ENCODE measurements at places on chromosomes 12 and 14.

- DNase-seq = no peak
Observed at GRCh38 chr12:4958697-4959375, 49.1 kb downstream of the KCNA1 start.

- peak; percentile 80 for DNase-seq
Observed at GRCh38 chr12:45290216-45290605, 74.3 kb downstream of the ANO6 start.

DNA sequence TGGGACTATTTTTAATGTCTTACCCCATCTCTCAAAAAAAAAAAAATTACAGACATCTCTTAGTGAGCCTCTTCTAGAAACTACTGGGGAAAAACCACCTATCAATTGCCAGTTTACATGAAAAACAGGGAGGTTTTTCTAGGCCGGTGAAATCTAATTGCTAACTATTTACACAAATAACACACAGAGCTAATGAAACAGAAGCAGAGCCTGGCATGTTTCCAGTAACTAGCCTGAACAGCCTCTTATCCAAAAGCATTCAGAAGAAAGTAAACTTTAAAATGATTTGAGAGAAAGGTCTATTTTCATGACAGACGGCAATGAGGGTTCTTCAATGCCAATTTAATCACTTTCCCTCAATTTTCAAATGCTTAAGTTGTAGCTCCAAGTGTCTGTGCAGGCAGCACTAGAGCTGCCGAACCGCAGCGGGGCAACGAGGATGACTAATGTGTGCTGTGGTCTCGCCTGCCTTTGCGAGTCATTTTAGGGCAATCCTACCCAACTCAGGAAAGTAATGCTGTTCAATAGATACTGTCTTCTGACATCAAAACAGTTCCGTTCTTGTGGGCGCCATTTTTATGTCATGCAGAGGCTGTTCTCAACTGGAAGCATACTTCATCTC, 84.6 kb downstream of the SETD3 start:
- peak; percentile 31 for DNase-seq

- peak; percentile 28 for DNase-seq
Observed at GRCh38 chr14:71103662-71104484, 196.6 kb downstream of the PCNX1 start.

DNA sequence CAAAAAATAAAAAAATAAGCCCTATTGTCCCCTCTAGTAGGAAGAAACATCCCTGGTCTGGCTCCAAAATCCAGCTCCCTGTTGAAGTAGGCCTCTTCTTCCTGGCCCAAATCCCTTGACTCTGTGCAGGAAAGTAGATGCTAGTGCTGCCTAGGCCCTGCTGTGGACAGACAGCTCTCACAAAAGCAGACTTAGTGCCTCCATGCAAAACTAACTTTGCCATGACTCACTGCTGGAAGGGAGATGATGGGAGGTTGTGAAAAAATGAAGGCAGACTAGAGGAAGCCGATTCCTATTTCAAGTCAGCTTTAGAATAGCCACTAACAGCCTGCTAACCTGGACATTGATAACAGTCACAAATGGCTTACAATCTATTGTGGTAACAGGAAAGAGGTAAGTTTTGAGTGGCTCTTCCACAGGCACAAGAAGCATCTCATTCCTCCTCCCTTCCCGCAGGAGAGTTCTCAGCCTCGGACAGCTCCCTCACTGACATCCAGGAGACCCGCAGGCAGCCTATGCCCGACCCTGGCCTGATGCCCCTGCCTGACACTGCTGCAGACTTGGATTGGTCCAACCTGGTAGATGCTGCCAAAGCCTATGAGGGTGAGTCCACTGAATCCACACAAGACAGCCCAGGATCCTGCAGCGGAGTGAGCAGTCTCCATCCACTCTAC, 198.9 kb upstream of the RGS6 start:
- peak; percentile 33 for DNase-seq

DNA sequence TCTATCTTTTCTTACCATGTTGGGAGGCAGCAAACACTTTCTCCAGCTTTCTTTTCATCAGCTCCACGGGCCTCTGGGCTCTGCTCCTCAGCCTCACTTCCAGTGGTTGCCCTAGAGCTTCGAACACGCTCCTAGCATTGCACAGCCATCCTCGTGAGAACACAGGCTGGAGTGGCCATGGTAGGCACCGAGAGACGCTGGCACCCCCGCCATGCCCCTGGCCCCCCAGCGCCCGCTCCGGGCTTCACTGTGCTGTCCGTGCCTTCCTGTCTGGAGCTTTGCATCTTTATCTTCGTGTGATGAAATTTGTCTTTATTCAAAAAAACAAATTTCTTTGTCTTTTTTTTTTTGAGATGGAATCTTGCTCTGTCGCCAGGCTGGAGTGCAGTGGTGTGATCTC, 352.2 kb downstream of the TMEM121 start:
- DNase-seq = no peak

- DNase-seq = no peak
Observed at GRCh38 chr12:28219827-28220226, 29.6 kb downstream of the CCDC91 start.
